Ovary (tissue), 10 donors: ENCODE measurements at places on chromosomes 4 and X.

DNA sequence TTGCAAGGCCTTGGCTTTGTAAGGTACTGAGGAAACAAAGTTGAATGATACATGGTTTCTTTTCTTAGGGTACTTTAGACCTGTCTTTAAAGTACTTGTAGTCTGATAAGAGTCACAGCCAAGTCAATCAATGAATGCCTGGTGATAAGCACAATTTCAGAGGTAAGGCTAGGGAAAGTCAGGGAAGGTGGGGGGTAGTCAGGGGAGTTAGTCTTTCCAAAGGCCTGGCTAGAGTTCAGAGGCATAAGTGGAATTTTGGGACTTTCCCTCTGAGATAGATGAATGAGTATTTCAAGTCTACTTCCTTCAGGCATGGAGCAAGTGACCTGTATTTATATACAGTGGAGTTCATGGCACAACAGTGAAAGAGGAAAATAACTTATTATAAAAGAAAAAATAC is 78.3 kb downstream of the SLC4A4 start:
- DNase-seq, result no peak

DNA sequence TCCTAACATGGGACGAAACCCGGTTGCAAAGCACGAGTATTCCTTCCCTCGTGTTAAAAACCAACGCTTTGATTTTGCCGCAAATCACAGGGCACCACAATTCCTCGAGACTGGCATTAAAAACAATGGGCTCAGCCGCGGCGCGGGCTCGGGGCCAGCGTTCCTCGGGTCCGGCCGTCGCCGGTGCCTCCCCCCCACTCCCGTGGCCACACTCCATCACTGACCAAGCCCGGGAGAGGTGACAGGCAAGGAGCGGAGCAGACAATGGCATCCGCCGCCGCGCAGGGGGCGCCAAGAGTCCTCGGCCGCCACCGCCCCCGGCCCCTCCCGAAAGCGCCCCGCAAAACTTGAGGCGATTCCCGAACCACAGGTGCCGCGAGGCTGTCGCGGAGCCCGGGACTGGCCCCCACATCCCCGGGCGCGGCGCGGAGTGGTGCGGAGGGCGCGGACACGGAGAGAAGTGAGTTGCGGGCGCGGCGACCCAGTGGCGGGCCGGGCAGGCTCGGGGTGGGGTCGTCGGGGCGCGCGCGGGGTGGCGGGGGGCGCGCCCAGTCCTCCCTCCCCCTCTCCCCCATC is 445 bp downstream of the AP1S2 start:
- peak; percentile 49 for DNase-seq

- no peak for DNase-seq
Observed at GRCh38 chr4:147840838-147841738, 109.2 kb downstream of the ARHGAP10 start.

DNA sequence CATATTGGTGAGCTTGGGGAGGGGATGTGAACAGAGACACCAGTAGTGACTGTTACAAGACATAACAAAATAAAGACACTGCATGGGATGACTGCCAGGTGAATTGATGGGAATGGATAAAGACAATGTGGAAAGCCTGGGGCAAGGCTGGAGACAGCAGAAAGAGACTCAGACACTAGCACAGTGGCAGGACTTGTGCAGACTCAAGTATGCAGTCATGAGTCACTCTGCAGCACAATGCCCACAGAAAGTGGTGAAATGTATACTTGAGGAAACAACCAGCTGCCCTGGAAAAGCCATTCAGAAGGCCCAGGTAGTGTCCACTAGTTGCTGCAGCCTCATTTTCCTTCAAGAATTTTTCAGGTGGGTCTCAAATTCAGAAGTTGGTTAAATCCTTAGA is 452.3 kb downstream of the MID1IP1 start:
- DNase-seq, result no peak
